ENCODE measurements at places on chromosomes 7 and 10.

GRCh38 chr7:127738859-127739258 lies 86.9 kb downstream of the SND1 start:
- DNase-seq = no peak

DNA sequence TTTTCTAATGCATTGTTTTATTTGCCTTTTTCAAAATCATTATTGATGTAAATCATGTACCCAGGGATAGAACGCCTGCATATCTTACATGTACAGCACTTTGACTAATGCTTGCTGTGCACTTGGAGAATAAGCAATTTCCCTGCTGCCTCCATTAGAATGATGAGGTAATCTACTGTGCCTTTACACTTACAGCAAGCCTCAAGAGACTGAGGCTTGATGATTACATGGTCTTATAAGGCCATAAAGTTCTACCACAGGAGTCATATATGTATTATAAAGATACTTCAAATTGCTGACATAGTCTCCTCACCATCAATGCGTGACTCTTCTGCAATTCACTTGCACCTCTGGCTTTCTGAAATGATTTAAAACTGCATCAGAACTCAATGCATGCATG lies 328.6 kb upstream of the HGF start:
- no peak for DNase-seq

- DNase-seq = no peak
Observed at GRCh38 chr7:156017916-156018700, 205.8 kb upstream of the SHH start.

GRCh38 chr10:62001898-62002297 lies 100.4 kb downstream of the ARID5B start:
- no peak for DNase-seq

DNA sequence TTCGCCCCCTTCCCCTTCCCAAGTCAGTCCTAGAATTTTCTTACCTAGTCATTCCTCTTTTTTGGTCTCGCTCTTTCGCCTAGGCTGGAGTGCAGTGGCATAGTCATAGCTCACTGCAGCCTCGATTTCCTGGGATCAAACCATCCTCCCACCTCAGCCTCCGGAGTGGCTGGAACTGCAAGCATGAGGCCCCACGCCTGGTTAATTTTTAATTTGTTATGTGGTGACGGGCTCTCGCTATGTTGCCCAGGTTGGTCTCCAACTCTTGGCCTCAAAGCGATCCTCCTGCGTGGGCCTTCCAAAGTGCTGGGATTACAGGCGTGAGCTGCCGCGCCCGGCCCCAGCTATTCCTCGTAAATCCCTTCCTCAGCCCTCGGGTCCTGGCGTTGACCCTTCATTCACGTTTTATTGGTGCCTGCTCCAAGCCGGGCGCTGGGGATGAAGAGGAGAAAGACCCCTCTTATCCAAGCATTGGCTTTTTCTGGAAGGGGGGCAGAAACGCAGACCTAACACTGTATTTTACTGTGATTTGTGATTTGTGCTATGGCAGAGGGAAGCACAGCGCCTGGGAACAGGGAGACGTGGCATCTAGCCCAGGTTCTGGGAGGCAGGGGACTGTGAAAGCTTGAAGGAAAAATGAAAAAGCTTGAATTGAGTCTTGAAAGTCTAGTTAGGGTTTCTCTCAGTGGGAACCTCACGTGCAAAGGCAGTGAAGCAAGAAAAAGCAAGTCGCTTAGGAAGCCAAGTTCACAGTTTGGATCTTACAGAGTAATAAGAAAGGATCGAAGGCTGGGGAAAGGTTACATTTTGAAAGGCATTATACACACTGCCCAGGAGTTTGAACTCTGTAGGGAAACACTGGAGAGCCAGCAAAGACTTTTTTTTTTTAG lies 516 bp downstream of the ZNHIT1 start:
- DNase-seq = no peak

DNA sequence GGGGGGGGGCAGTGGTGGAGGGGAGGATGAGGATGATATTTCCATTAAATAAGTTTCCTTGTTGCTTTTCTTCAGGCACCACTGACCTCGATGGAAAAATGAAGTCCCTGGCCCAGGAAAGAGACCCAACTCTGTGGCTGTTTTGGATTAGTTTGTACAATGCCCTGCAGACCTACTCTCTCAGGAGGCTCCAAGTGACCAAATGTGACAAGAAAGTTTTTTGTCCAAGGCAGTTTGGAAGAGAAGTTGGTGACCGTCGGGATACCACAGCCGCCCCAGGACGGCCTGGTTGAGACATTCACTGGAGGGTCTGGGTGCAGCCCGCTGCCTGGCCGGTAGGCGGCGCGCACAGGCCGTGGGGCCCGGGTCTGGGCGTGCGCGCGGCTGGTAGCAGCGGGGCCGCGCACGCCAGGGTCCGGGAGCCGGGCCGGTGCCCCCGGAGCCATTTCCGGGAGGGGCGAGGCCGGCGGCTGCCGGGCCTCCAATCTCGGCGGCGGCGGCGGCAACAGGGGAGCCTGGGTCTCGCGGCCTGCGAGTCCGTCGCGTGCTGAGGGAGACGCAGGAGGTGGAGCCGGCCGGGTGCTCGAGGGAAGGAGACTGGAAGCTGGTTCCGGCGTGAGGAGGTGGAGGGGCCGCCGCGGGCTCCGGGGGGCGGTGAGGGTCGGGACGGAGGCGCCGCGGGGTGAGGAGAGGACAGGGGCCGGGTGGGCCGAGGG lies at the start of gene SGPL1:
Gene SGPL1, plus strand, starts transcription at position 445 of the 716 bp plus-strand sequence. CDS start 906 bp downstream, outside the sequence.
- DNase-seq = peak; percentile 20

DNA sequence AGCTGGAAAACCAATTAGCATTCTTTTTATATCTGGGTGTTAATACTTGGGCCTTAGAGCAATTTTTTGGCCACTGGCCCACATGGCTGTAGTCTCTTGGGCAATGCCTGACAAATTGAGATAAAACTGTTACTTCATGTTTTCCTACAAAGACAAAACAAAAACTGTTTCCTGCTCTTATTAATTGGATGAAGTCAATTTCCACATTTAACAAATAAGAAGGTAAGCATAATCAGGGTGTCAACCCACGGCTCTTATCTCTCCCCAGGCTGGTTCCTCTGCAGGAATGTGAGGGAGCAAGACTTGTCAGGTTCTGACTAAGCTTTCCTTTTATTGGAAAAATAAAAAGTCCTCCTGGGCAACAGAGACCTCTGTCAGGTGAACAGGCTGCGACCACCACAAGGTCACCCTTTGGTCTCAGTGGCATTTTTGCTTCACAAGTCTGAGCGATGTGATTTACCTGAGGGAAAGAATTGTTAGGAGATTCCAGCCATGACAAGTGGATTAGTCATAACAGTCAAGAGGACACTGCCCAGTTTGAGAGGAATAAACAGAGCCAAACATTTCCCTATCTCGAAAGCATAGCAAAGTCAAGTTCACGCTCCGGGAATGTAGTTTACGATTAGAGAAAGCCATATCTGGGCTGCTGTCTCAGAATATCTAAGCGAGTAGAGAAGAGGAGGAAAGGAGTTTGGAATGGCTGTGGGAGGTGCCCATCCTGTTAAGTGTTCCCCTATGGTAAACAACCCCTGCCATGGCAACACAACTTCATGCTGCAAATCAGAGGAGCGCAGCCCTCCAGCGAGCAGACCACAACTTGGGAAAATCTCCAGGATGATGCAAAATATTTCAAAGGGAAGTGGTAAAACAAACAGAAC lies 144.4 kb downstream of the TES start:
- no peak for DNase-seq

GRCh38 chr7:139870380-139870779 lies 41.3 kb downstream of the TBXAS1 start:
- DNase-seq = no peak

- no peak for DNase-seq
Observed at GRCh38 chr10:8113616-8114015, 59.1 kb downstream of the GATA3 start.

- DNase-seq = no peak
Observed at GRCh38 chr10:128091636-128092210, 34.5 kb downstream of the MKI67 start.

DNA sequence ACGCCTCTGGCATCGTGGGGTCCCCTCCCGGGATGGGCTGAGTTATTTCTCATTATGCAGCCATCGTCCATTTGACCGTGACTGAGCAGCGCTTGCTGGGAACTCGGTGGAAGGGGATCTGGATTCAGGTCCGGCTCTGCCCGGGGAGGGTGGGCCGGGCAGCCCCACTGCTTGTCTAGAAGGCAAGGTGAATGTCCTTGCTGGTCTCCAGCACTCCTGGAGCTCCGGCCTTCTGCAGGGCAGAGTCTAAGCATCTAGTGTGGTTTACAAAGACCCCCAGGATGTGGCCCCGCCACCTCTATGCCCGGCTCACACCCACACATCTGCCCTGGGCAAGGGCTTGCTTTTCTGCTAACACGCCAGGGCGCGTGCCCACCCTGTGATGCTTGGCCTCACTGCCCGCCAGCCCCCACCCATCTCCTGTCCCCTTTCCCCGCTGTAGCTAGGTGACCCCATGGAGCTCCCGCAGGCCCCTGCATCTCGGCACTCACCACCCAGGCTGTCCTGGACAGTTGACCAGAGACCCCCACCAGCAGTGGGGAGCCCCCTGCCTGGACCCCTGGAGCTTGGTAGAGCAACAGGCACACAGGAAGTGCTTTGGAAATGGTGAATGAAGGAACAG lies 151.0 kb upstream of the CHST15 start:
- no peak for DNase-seq

GRCh38 chr7:7190142-7190541 lies 7.8 kb downstream of the C1GALT1 start:
- DNase-seq = no peak

GRCh38 chr10:90579602-90580242 lies 278.1 kb downstream of the HTR7 start:
- DNase-seq = no peak

GRCh38 chr7:5671046-5671445 lies 110.4 kb downstream of the RNF216 start:
- DNase-seq = no peak

DNA sequence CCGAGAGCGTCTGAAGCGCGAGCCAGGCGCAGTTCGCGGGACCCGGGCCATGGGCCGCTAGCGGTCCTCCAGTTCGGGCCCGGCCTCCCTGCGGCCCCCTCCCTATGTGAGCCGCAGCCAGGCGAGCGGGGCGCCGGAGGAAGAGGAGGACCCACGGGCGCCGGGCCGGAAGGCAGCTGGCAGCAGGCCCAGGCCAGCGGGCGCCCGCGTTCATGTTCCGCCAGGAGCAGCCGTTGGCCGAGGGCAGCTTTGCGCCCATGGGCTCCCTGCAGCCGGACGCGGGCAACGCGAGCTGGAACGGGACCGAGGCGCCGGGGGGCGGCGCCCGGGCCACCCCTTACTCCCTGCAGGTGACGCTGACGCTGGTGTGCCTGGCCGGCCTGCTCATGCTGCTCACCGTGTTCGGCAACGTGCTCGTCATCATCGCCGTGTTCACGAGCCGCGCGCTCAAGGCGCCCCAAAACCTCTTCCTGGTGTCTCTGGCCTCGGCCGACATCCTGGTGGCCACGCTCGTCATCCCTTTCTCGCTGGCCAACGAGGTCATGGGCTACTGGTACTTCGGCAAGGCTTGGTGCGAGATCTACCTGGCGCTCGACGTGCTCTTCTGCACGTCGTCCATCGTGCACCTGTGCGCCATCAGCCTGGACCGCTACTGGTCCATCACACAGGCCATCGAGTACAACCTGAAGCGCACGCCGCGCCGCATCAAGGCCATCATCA lies 1.1 kb downstream of the ADRA2A start:
- no peak for DNase-seq

DNA sequence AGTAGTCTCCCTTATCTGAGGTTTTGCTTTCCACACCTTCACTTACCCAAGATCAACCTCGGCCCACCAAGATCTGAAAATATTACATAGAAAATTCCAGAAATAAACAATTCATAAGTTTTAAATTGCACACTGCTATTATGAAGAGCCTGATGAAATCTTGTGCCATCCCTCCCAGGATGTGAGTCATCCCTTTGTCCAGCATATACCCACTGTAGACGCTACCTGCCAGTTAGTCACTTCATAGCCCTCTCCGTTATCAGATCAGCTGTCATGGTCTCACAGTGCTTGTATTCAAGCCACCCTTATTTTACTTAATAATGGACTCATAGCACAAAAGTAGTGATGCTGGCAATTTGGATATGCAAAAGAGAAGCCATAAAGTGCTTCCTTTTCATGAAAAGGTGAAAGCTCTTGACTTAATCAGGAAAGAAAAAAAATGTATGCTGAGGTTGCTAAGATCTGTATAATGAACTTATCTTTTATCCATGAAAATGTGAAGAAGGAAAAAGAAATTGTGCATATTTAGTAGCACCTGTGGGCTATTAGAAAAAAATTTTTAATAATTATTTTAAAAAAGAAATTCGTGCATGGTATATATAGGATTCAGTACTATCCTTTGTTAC lies 9.8 kb upstream of the MRPS16 start:
- DNase-seq = no peak

DNA sequence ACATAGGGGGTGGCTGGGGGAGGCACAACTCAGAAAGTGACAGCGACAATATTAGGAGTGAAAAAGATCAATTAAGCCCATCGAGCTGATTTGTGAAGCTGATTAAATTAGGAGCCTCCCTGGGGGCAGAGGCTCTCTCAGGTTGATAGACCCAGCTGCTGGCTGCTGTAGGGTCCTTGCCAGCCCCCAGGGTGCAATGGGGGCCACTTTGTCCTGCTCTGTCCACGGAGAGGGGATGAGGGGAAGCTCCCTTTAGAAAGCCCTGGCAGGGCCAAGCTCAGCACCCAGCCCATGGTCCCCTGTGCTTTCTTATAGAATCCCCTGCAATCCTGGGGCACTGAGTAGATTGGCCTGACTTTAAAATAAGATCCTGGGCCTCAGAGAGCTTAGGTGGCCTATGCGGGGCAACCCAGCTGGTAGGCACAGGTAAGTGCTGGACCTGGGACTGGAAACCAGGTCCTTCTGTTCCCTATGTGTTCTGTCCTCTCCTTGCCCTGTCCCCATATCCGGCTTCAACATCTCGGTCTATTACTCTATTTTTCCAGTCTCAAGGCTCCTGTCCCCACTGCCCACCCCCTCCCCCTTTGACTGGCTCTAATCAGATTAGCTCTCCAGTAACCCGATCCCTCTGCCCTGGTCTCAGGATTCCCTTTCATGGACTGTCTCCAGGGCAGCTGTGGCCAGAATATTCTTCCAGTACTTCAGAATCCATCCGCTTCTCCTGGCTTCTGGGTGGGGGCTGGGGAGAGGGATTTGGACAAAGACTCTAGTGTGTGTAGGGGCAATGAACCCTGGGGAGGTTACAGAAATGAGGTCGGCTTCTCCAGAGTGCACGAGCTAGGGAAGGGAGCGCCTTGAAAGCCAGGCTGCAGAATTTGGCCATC lies 259.6 kb downstream of the RPS24 start:
- DNase-seq = no peak

- no peak for DNase-seq
Observed at GRCh38 chr10:88106366-88106765, 242.9 kb downstream of the PTEN start.

DNA sequence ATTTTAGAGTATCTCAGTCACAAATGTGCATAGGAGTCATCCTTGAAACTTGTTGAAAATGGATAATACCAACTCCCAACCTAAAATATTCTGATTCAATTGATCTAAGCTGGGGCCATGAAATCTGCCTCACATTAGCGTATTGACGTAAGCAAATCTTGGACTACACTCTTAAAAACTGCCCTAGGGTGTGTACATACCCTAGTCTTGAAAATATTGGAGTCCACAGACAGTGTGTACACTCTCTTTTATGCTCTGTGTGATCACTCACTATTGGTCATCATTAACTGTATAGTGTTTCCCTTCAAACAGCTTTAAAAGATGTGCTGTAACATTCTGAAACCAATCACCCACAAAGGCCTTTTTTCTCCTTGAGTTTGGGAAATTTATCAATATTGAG lies 102.9 kb upstream of the FERD3L start:
- no peak for DNase-seq

GRCh38 chr10:49600046-49600445 lies 10.1 kb upstream of the SLC18A3 start:
- DNase-seq = no peak
